ENCODE measurements at places on chromosomes 12 and 14.

GRCh38 chr12:84767079-84767478 lies 145.5 kb downstream of the SLC6A15 start:
- no peak for DNase-seq

- DNase-seq, result peak; percentile 61
Measured at GRCh38 chr12:16076557-16076956, 165.4 kb downstream of the DERA start.

- DNase-seq, result peak; percentile 69
Measured at GRCh38 chr12:99766408-99766807, 118.9 kb downstream of the GARIN6 start.

DNA sequence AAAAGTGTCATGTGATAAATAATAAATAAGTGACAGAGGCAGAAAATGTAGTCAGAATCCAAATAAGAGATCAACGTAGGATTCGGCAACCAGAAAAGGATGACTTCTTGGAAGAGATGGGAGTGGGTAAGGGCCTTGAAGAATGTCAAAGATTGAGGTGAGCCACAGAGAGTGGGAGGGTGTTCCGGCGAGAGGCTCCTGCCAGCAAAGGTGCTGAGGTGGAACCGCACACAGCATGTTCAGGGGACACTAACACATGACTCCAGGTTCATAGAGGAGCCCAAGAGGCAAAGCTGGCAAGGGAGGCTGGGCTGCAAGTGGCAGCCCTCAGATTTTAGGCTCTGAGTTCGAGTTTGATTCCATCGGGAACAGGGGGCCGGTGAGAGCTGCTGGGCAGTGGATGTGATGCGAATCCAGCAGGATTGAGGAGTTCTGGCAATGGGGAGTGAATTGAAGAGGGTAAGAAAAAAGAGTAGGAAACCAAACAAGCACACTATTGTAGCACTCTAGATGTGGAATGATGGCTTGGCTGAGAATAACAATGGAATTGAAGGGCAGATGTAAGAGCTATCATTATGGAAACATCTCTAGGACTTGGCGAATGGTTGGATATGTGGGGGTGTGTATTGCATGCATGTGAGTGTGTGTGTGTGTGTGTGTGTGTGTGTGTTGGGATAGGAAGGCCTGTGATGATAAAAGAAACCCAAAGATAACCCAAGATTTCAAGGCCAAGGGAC lies 36.5 kb downstream of the LRRC74A start:
- no peak for DNase-seq

GRCh38 chr12:56253091-56253490 lies 5.1 kb downstream of the ANKRD52 start:
- DNase-seq, result no peak

- no peak for DNase-seq
Measured at GRCh38 chr12:93877446-93877845, 200.3 kb downstream of the CRADD start.

- no peak for DNase-seq
Measured at GRCh38 chr14:81767266-81767995, 233.8 kb upstream of the SEL1L start.

GRCh38 chr14:105858676-105859025 lies 332.3 kb downstream of the TMEM121 start:
- no peak for DNase-seq

- no peak for DNase-seq
Measured at GRCh38 chr12:116964054-116965050, 53.6 kb downstream of the FBXW8 start.

DNA sequence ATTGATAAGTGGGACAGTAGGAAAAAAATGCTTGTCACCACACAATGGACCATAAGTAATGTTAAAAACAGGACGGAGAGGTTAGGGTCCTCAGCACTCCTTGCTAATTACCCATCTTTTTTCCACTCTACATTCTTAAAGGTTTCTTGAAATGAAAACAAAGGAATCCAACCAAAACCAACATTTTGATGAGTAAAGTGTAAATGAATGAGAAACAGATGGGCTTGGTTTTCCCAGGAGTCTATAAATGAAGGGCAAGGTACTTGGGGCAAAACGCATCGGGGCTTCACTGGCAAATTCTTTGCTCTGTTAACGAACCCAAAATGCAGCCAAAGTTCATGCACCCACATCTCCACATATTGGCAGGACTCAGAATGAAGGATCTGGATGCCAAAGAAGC lies 129.2 kb upstream of the BMP4 start:
- DNase-seq, result no peak

DNA sequence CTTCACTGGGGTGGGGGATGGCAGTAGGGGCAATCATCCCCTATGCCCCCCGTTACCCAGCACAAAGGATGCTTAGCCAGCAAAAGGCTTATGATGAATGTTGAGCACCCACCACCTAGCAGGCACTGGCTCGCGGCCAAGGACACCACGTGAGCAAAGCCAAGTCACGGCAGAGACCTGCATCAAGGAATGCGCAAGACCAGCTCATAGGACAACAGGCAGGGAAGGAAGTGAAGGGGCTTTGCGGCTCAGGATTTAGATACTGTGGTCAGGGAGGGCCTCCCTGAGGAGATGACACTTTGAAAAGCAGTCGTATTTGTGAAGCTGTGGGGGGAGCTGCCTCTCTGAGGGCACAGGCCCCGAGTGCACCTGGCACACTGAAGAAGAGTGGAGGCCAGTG lies 32.8 kb downstream of the SH2B3 start:
- peak; percentile 84 for DNase-seq

- DNase-seq, result peak; percentile 43
Measured at GRCh38 chr12:78470354-78471195, 394.0 kb upstream of the SYT1 start.

GRCh38 chr12:9687228-9687627 lies 17.7 kb downstream of the CLEC2D start:
- peak; percentile 73 for DNase-seq

DNA sequence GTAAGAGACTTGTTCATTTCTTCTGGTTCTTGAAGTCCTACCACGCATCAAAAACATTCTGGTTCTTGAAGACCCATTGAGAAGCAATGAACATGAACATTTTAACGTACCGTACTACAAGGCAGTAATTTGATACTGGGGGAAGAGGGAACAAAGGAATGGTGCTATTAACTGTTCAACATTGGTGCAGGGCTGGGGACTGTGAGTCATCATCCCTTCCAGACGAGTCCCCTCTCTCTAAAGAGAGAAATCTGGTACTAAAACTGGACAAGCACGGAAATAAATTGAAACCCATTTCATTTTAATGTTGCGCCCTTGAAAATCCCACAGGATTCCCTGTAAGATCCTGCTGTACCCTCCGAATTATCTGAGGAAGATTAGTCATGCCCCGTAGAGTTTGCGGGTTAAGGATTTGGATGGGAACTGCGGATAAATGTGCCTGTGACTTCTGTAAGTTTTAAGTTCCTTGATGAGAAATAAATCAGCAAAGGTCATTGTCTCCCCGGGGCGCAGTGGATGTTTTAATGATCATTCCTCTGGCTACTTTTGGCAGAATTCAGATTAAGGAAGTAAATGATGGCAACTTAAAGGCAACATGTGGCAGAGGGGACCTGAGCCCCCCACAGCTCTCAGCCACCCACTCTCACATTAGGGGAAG lies 78.6 kb downstream of the KCNK13 start:
- DNase-seq, result peak; percentile 12

- DNase-seq, result no peak
Measured at GRCh38 chr12:105292705-105293104, 37.8 kb upstream of the C12orf75 start.

DNA sequence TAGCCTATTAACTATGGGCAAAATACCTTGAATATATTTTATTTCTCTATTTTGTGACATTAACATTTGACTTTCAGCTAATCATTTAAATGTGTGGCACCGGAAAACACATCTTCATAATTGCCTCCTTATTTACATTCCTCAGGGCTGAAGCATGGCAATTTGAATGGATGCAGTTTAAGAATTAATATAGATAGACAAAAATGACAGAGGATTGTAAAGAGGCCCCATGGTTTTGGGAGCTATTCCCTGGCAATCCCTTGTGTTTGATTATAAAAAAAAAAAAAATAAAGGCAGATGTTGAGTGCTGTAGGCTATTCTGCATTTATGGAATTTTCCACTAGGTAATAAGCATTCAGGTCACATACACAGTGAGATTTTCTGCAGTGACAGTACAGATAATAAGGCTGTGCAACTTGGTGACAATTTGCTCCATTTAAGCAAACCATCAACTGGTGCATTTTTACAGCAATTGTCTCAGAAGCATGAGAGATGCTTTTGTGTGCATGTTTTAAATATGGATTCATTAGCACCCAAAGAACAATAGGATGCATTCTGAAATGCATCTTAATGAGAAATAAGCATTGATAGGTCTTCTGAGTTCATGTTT lies 123.2 kb upstream of the SLC38A4 start:
- no peak for DNase-seq

DNA sequence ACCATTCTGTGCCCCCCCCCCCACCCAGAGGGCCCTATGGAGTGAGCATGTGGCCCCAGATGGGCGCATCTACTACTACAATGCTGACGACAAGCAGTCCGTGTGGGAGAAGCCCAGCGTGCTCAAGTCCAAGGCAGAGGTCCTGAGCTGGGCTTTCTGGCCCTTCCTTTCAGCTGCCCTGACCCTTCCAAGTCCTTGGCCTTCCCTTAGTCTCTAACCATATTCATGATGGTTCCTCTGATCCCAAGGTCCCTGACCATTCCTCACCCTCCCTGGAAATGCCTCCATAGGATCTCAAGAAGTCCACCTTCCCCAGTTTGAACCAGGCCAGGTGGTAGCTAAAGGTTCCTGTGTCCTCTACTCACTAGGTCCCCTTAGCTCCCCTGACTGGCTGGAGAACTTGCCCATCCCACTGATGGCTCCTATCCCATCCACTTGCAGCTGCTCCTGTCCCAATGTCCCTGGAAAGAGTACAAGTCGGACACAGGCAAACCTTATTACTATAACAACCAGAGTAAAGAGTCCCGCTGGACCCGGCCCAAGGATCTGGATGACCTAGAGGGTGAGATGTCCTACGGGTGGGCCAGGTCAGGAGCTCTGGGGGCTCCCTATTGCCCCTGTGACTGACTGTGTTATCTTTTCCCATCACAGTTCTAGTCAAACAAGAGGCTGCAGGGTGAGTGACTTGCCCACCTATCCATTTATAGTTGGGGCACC lies 9.8 kb downstream of the PRPF40B start:
- DNase-seq, result no peak

- peak; percentile 72 for DNase-seq
Measured at GRCh38 chr14:95290871-95291431, 28.8 kb downstream of the CLMN start.

DNA sequence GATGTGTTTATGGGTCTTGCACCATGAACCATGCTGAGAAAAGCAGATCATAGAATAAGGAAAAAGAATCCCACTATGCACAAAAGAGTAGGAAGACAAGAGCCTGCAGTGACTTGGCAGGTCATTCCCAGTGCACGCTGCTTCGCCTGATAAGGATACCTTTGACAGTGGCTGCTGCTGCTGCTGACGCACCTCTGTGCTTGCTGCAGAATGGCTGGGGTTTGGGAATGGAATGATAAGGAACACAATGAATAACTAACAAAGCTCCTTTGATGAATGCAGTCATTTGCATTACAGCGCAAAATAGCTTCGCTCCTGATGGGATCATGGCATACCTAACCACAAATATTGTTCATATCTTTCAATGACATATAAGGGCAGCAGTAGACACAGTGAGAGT lies 278.7 kb downstream of the PDZRN4 start:
- no peak for DNase-seq

GRCh38 chr14:81144824-81145603 lies 75.7 kb downstream of the GTF2A1 start:
- no peak for DNase-seq

- DNase-seq, result no peak
Measured at GRCh38 chr14:67569011-67569650, 30.9 kb downstream of the PIGH start.

- DNase-seq, result peak; percentile 43
Measured at GRCh38 chr12:7869137-7869536, 3.6 kb downstream of the SLC2A14 start.

Measured in bronchial epithelial cell (primary cell).